ENCODE measurements at places on chromosomes 5 and 9. TPM values are rescaled to one million over a fixed set of nuclear protein-coding genes. Genes with fewer than 3 reads are reported as not detected.

Gene DAB2
- polyA plus RNA-seq = 0.20 TPM

Gene CEP78
- 12.3 TPM for polyA plus RNA-seq

Gene PTCH1
- 19.3 TPM for polyA plus RNA-seq

Gene PLCXD3
- not detected for polyA plus RNA-seq

Gene ARL10
- polyA plus RNA-seq = 1.3 TPM

Gene ADRB2
- 9.1 TPM for polyA plus RNA-seq

Data from IgD-negative memory B cell (primary cell).